ENCODE measurements at places on chromosomes 2 and 18. TPM values are rescaled to one million over a fixed set of nuclear protein-coding genes. Genes with fewer than 3 reads are reported as not detected.

The PCARE gene
- not detected for total RNA-seq

The CDCA7 gene
- 12.0 TPM for total RNA-seq

The EVA1A gene
- 138 TPM for total RNA-seq

The TSGA10 gene
- 0.76 TPM for total RNA-seq

The TWIST2 gene
- 0.91 TPM for total RNA-seq

The ABCB11 gene
- total RNA-seq: 0.65 TPM

The FLACC1 gene
- total RNA-seq: under 0.01 TPM

The KIAA2012 gene
- total RNA-seq: not detected

The COL5A2 gene
- total RNA-seq: 151 TPM

The SIX3 gene
- not detected for total RNA-seq

The GAREM1 gene
- 0.32 TPM for total RNA-seq

The FOXD4L1 gene
- not detected for total RNA-seq

The HPCAL1 gene
- 50.0 TPM for total RNA-seq

The LYG1 gene
- not detected for total RNA-seq

The CTNNA2 gene
- under 0.01 TPM for total RNA-seq

The PJVK gene
- 0.30 TPM for total RNA-seq

The GRHL1 gene
- total RNA-seq: 1.3 TPM

The ORC2 gene
- 24.5 TPM for total RNA-seq

The SPRED2 gene
- 1.6 TPM for total RNA-seq

The CCDC141 gene
- total RNA-seq: 0.15 TPM

The POMC gene
- 1.3 TPM for total RNA-seq

The MAP3K19 gene
- total RNA-seq: not detected

The MYL1 gene
- total RNA-seq: not detected

The LOXHD1 gene
- total RNA-seq: not detected

The GEN1 gene
- 11.4 TPM for total RNA-seq

The COLEC12 gene
- 27.1 TPM for total RNA-seq

The SERPINB13 gene
- total RNA-seq: not detected

The CAPN13 gene
- total RNA-seq: not detected

The CYTIP gene
- total RNA-seq: not detected

The DNAJC5G gene
- total RNA-seq: not detected

The PAX8 gene
- total RNA-seq: under 0.01 TPM

The TMEM37 gene
- total RNA-seq: 0.91 TPM

The CCL20 gene
- total RNA-seq: 0.65 TPM

The COL4A3 gene
- not detected for total RNA-seq

Data from epithelial cell of umbilical artery (primary cell).